ENCODE measurements at places on chromosomes 4 and X.

DNA sequence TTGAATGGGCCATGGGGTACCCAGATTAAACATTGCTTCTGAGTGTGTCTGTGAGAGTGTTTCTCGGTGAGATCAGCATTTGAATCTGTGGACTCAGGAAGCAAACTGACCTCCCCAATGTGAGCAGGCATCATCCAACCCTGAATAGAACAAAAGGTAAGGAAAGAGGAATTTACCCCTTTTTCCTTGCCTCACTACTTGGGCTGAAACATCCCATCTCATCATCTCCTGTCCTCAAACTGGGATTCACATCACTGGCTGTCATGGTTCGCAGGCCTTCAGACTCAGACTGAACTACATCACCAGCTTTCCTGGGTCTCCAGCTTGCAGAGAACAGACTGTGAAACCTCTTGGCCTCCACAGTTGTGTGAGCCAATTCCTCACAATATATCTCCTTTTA lies 47.1 kb downstream of the TEC start:
- no peak for DNase-seq

DNA sequence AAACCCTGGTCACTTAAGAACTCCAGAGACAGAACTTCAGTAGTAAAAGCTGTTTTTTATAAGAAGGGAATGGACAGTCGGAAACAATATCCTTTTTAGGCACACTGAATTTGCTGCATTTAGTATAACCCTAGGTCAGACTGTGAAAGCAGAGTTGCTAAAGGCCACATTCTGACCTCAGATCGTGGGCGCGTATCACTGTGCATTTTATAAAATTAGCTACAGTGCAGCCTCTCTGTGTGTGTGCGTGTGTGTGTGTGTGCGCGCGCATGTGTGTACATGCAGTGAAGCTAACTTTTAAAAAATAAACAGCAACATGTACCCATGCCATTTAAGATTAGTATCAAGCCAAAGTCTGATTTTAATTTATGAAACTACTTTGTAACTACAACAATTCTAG lies 8.0 kb downstream of the ZNF827 start:
- no peak for DNase-seq

- DNase-seq = no peak
Observed at GRCh38 chr4:59945277-59945676, 1254.8 kb upstream of the ADGRL3 start.

GRCh38 chrX:100926453-100926852 lies 2.3 kb downstream of the XKRX start:
- DNase-seq = no peak

GRCh38 chr4:161519611-161520010 lies 644.2 kb downstream of the FSTL5 start:
- no peak for DNase-seq

DNA sequence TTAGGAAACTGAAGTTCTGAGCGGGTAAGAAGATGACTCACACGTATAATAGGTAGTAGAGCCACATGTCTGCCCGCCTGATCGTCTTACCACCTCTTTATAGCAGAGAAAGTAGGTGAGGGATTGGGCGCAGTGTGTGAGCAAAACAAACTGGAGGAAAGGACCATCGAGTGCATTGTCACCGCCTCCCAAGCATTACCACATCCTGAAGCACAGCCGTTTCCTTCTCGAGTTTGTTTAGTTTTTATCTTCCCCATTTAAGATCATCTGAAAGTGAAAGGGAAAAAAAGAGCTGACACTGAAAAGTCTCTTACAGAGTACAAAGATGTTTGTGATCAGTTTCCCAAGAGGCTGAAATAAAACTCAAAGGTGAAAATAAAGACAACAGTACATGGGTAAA lies 14.8 kb downstream of the PDK3 start:
- peak; percentile 17 for DNase-seq

- DNase-seq = no peak
Observed at GRCh38 chr4:42172128-42172790, 19.8 kb upstream of the BEND4 start.

DNA sequence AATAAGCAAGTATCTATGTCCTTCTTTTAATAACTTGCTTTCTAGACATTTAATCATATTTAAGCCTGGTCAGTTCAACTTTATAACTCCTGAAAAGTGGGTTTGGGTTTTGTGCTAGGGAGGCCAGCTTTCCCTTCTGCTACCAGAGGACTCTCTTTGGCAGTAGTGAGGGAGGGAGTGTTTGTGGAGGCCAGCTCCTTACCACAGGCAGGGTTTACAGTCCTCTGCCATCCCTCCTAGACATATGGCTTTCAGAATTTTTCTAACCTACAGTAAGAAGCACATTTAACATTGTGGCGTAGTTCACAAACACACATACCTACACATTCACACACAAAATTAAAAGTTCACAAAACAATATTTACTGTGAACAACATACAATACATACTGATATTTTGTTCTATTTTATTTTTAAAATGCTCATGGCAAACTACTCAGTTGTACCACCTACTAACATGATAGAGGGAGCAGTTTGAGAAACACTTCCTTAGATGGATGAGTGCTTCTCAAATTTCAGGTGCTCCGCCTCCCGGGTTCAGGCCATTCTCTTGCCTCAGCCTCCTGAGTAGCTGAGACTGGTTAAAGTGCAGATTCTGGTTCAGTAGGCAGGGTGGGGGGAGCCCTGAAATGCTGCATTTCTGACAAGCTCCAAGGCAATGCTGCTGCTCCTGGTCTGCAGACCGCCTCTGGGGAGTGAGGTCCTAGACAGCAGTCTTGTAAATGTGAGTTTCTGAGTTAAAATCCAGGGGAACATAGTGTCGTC lies 86.7 kb downstream of the PTTG2 start:
- no peak for DNase-seq

DNA sequence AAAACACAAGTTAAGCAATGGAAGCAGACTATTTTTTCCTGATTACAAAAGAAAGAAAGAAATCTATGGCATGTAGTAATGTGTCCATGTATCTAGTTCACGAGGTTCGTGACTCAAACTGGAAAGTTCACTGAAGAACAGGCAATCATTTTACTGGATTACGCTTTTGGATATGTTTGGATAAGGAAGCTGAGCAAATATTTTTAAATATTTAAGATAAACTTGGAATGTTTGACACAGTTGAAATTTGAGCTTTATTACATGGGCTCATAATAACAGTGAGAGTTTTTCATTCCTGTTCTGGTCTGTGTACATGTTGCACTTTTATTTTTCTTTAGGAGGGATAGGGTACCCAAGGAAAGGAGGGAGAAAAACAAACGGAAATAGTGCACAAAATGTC lies 244.2 kb upstream of the GK2 start:
- no peak for DNase-seq

- DNase-seq = no peak
Observed at GRCh38 chr4:97984545-97985131, 158.6 kb downstream of the STPG2 start.
